Stimulated activated naive CD8-positive, alpha-beta T cell treated with anti-CD3 and anti-CD28 coated beads, Interleukin-15, amount 100 ng/mL, for 72 hours (primary cell): ENCODE measurements at places on chromosomes 2 and 18.

- DNase-seq, result no peak
Observed at GRCh38 chr18:59779979-59780378, 82.8 kb upstream of the CCBE1 start.

DNA sequence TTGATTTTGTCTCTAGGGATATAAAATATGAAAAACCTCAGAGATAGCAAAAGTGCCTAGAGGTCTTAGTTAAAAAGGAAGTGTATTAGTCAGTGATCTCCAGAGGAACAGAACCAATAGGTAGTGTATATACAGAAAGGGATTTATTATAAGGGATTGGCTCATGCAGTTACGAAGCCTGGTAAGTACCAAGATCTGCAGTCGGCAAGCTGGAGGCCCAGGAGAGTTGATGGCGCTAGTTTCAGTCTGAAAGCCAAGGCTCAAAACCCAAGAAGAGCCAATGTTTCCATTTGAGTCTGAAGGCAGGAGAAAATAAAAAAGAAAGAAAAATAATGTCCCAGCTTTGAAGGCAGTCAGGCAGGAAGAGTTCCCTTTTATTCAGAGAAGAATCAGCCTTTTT, 93.3 kb downstream of the COLEC12 start:
- DNase-seq, result no peak

GRCh38 chr18:78296166-78296565, 683.5 kb upstream of the SALL3 start:
- DNase-seq, result no peak

DNA sequence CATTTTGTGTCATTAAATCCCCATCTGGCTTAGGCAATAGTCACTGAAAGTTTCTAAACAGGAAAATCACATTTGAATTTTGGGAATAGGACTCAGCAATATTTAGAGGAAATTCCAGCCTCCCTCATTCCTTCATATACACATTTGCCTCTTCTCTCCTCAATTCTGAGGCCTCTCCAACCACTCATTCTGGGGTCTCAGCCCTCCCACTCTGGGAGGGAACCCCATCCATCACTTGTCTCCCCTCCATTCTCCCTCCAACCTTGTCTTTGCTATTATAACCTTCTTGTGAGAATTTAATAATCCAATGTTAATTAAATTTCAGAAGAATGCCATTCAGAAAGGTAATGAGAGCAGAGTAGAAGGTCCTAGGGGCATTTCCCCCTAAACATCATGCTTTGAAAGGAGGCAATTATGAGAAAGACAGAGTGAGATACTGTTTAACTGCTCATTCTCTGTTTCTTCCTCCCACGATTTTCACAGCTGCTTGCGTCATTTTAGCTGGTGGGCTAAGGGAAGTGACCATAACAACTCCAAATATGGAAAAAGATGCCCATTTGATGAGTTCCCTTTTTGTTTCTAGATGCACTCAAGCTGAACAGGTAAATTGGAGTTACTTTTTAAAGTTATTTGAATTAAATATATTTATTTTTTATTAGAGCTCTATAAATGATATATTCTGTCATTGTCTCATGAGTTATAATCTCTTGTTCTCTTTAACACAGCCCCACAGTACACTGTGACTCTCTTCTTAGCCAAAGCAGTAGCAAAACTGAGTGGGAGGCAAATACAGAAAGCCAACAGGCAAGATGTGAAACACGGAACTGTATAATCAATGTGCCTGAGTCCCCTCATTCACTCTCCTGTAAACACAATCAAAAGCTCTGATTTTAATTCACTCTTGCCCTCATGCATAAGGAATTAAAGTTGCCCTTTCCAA, 135.1 kb downstream of the DLGAP1 start:
- DNase-seq, result no peak

DNA sequence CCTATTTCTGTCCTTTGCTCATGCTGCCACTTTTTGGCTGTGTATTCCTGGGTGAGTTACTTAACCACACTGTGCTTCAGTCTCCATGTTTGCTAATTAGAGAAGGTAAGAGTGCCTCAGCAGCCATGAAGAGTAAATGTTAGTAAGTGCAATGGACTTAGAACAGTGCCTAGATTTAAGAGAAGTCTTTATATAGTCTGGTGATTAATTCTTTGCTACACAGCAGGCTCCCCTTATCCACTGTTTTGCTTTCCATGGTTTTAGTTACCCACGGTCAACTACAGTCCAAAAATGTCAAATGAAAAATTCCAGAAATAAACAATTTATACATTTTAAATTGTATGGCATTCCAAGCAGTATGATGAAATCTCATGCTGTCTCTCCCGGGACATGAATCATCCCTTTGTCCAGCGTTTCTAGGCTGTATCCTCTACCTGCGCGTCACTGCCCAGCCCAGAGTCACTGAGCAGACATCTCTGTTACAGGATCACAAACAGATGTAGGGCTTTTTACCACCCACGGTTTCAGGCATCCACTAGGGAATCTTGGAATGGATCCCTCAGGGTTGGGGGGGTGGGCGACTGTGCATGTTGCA, 91.0 kb downstream of the CTIF start:
- no peak for DNase-seq

DNA sequence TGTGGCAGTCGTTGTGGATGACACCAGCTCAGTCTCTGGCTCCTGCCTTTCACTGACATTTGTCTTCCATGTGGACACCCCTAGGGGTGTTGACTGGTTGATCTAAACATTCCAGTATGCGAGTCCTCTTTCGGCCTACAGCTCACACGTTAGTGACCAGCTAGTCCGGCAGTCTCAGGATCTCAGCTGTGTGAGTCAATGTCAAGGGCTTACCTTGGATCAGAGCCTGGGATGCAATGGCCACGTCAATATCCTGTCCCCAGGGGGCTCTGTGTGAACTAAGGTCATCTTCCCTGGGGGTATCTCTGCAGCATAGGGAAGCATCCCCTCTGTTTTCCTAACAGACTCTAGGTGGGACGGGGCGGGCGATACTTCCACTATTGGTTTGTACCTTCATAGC, 35.1 kb upstream of the YWHAQ start:
- DNase-seq, result no peak

DNA sequence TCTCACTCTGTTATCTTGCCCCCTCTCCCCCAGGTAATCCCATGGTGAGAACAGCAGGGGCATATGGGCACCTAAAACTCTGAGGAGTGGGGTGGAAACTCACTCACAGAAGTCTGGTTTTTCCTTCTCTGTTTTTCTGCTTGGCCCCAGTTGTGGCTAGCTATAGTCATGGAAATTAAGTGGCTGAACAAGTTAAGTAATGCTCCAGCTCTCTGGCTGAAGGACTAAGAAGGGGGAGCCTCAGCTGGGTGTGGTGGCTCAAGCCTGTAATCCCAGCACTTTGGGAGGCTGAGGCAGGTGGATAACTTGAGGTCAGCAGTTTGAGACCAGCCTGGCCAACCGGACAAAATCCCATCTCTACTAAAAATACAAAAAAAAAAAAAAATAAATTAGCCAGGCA, 261.0 kb downstream of the TPGS2 start:
- no peak for DNase-seq

DNA sequence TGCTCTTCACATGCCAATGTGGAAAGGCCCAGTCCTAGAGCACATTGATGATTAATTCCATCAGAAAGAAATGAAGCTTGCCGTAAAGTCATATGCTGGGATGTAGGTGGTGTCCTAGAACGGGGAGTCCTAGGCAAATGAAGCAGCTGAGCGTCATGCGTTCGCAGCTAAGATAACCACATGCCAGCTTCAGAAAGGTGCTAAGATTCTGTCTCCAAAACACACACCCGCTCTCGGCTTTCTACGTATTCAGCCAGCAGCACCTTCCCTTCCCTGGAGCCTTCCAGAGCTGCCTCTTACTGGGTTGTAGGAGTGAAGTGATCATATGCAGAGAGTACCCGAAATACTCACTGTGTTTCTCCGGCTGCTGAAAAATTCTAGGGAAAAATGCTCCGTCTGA, 421.6 kb upstream of the ID2 start:
- no peak for DNase-seq

DNA sequence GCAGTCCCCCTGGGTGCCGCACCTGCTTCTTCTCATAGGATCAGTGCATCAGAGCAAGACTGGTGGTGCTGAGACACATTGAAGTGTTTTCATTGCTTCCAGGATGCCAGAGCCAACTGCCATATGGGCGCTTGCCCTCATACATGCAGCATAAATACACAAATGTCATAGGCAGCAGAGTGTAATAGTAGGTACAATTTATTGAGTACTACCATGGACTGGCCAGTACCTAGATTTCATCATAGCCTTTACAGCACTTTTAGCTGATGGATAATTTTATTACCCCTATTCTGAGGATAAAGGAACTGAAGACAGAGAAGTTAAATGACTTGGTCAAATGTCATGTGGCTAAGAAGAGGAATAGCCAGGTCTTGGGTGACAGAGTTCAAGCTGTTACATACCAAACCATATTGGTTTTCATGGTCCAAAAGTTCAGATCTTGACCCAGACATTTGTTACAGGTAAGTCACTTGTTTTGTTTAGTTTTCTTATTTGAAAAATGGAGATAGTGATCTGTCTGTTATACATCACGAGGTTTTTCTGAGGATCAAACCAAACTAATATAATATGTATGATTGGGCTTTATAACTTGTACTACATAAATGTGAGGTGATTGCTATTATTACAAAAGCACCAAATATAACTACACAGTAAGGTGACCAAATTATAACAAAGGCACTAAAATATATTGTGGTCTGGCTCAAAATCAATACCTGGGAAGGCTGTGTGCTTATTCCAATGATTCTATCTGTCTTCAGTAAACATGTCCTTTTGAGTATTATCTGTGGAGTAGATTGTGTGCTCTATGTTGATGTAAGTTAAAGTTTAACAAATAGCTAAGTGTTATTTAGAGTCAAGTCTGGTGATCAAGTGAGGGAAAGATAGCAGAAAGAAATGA, 151.9 kb upstream of the CYRIA start:
- DNase-seq, result no peak

- DNase-seq, result no peak
Observed at GRCh38 chr2:215879977-215880940, 133.1 kb downstream of the MREG start.

DNA sequence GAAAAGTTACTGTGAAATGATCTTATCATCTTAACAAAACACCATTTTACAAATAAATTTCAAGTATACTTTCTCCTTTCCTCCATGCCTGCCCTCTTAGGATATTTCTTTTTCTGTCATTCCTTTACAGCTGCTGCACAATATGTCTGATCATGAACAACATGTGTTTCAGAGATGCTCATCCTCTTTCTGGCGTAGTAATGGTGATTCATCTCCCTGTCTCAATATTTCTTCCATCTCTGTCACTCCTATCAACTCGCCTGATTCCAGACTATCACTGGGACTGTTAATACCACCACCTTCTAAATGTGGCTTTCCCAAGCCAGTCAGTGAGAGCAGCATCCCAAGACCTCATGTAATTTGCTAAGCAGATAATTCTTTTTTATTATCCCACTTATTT, 290.5 kb downstream of the GULP1 start:
- DNase-seq, result no peak

GRCh38 chr2:150286730-150287362, 200.6 kb downstream of the RND3 start:
- no peak for DNase-seq

DNA sequence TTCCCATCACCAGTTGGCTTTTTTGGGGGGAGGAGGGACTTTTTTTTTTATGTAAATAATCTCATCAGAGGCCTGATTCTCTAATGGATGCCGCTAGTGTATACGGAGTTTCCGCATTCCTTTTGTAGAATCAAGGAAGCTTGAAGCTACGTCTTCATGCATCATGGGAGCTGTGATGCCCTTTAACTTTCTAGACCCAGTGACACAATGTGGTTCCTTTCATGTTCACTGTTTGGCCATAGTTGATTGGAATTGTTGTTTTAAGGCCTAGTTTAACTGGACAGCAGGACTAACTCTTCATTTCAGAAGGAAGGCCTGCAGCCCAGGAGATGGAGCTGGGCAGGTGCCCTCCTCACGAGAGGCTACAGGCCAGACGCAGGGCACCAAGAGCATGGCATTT, 287.9 kb downstream of the AGAP1 start:
- no peak for DNase-seq

- no peak for DNase-seq
Observed at GRCh38 chr18:69002233-69002632, 204.4 kb downstream of the CCDC102B start.

- DNase-seq, result no peak
Observed at GRCh38 chr2:213161759-213162515, 10.5 kb upstream of the IKZF2 start.

DNA sequence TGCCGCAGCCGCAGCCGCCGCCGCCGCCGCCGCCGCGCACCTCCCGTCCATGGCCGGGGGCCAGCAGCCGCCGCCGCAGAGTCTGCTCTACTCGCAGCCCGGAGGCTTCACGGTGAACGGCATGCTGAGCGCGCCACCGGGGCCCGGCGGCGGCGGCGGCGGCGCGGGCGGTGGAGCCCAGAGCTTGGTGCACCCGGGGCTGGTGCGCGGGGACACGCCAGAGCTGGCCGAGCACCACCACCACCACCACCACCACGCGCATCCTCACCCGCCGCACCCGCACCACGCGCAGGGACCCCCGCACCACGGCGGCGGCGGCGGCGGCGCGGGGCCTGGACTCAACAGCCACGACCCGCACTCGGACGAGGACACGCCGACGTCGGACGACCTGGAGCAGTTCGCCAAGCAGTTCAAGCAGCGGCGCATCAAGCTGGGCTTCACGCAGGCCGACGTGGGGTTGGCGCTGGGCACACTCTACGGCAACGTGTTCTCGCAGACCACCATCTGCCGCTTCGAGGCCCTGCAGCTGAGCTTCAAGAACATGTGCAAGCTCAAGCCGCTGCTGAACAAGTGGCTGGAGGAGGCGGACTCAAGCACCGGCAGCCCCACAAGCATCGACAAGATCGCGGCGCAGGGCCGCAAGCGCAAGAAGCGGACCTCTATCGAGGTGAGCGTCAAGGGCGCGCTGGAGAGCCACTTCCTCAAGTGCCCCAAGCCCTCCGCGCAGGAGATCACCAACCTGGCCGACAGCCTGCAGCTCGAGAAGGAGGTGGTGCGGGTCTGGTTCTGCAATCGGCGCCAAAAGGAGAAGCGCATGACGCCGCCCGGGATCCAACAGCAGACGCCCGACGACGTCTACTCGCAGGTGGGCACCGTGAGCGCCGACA, 2.4 kb downstream of the POU3F3 start:
- DNase-seq, result no peak

- no peak for DNase-seq
Observed at GRCh38 chr18:44119607-44120006, 561.1 kb upstream of the SETBP1 start.

GRCh38 chr2:191714925-191715324, 37.0 kb downstream of the NABP1 start:
- no peak for DNase-seq

DNA sequence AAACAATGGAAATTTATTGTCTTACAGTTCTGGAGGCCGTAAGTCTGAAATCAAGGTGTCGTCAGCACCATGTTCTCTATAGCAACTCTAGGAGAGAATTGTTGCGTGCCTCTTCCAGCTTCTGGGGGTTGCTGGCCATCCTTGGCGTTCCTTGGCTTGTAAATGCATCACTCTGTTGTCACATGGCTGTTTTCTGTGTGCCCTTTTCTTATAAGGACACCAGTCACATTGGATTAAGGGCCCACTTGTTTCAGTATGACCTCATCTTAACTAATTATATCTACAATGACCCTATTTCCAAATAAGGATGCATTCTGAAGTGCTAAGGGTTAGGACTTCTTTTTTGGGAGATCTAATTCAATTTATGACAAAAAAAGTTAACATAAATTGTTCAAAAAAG, 1.4 kb upstream of the PLEK start:
- no peak for DNase-seq

GRCh38 chr2:190911813-190912212, 31.2 kb downstream of the GLS start:
- no peak for DNase-seq
